ENCODE measurements at places on chromosomes 16 and 17. TPM values are rescaled to one million over a fixed set of nuclear protein-coding genes. Genes with fewer than 3 reads are reported as not detected.
A peak's percentile ranks its signal among the peaks of the same experiment; 100 is the strongest.

The GPR179 gene
- total RNA-seq = not detected

The PRSS8 gene
- total RNA-seq = not detected

The KSR1 gene
- 70.4 TPM for total RNA-seq

The GAS2L2 gene
- not detected for total RNA-seq

The CRHR1 gene
- total RNA-seq = not detected

The SPATA22 gene
- 0.67 TPM for total RNA-seq

The CYGB gene
- total RNA-seq = not detected

The SMARCD2 gene
- total RNA-seq = 137 TPM

The PIPOX gene
- 1.6 TPM for total RNA-seq

DNA sequence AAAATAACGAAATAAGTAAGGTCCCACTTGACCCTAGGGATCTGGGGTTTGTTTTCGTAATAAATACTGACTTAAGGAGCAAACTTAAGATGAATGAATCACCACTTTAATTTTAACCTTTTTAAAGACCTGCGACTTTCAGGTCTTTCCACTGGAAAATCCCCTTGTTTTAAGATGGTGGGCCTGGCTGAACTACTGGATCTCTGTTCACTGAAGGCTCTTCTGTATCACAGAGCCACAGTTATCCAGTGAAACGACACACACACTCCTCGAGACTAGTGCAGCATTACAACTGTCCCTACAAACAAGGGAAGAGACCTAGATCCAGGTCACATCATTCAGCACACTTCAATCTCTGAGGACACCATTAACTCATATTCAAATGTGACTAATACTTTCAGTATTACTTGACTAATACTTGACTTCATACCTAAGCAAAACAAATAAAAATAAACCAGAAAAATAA, 299.0 kb downstream of the CEP112 start:
- DNase-seq = no peak
- no peaks in the 10 kb centered on the region for H3K4me1 ChIP-seq
- H3K27me3 ChIP-seq = peaks cover 3% of the 10 kb centered on the region

GRCh38 chr17:44354582-44355561, 8.8 kb downstream of the FAM171A2 start:
- peak; percentile 72 for DNase-seq
- H3K4me3 ChIP-seq = peak overlapping the region; percentile 52
- H3K27ac ChIP-seq = no peak overlapping the region
- H3K36me3 ChIP-seq = peaks cover 5% of the 10 kb centered on the region

- peak overlapping the region; percentile 91 for H3K27ac ChIP-seq
- H3K27me3 ChIP-seq = no peaks in the 10 kb centered on the region
- peak overlapping the region; percentile 90 for H3K4me3 ChIP-seq
- DNase-seq = peak; percentile 64
Measured at GRCh38 chr17:8151641-8152111, 528 bp downstream of the PER1 start.

DNA sequence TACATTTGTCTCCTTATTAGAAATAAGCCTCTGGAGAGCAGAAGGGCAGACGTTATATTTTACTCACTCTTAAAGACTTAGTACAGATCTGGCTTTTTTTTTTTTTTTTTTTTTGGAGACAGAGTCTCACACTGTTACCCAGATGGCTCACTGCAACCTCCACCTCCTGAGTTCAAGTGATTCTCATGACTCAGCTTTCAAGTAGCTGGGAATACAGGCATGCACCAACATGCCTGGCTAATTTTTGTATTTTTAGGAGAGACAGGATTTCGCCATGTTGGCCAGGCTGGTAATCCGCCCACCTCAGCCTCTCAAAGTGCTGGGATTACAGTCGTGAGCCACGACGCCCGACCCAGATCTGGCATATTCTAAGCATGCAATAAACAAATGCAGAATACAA, 36.4 kb upstream of the TMEM97 start:
- H3K36me3 ChIP-seq = peaks cover 3% of the 10 kb centered on the region
- no peak for DNase-seq
- H3K27me3 ChIP-seq = peaks cover 52% of the 10 kb centered on the region
- no peak overlapping the region for H3K27ac ChIP-seq

DNA sequence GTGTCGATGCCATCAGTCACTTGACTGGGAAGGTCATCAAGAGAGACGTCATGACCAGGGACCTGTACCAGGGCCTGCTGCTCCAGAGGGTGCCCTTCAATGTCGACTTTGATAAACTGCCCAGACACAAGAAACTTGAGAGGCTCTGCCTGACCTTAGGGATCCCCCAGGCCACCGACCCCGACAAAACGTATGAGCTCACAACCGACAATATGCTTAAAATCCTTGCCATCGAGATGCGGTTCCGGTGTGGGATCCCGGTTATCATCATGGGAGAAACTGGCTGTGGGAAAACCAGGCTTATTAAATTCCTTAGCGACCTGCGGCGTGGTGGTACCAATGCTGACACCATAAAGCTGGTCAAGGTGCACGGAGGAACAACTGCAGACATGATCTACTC, 69.6 kb upstream of the ENDOV start:
- peaks cover 88% of the 10 kb centered on the region for H3K36me3 ChIP-seq
- H3K4me1 ChIP-seq = peaks cover 17% of the 10 kb centered on the region
- no peaks in the 10 kb centered on the region for H3K27me3 ChIP-seq
- DNase-seq = no peak

GRCh38 chr17:59859444-59860025, 33.2 kb downstream of the TUBD1 start:
- no peak for DNase-seq
- H3K4me3 ChIP-seq = no peak overlapping the region
- peaks cover 20% of the 10 kb centered on the region for H3K4me1 ChIP-seq
- H3K36me3 ChIP-seq = peaks cover 15% of the 10 kb centered on the region

GRCh38 chr16:27526180-27526579, 23.5 kb downstream of the GTF3C1 start:
- peaks cover 1% of the 10 kb centered on the region for H3K4me1 ChIP-seq
- H3K4me3 ChIP-seq = no peak overlapping the region
- no peak for DNase-seq
- no peak overlapping the region for H3K27ac ChIP-seq

DNA sequence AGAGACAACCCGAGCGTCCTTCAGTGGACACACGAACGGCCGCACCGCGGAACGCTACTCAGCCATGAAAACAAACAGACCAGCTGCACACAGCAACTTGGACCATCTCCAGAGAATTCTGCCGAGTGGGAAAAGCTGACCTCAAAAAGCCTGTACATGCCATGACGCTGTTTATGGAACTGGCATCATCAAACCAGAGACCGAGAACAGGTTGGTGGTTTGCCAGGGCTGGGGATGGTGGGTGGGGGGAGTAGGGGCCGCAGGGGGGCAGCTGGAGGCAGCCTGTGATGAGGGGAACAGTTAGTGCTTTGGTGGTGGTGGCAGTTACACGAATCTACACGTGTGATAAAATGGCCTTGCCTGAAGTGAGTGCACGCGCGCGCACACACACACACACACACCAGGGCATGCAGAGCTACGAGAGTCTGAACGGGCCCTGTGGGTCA, 169.8 kb downstream of the LAT start:
- H3K27ac ChIP-seq = no peak overlapping the region
- no peak overlapping the region for H3K4me3 ChIP-seq
- peaks cover 9% of the 10 kb centered on the region for H3K36me3 ChIP-seq
- no peak for DNase-seq
- peaks cover 14% of the 10 kb centered on the region for H3K4me1 ChIP-seq

DNA sequence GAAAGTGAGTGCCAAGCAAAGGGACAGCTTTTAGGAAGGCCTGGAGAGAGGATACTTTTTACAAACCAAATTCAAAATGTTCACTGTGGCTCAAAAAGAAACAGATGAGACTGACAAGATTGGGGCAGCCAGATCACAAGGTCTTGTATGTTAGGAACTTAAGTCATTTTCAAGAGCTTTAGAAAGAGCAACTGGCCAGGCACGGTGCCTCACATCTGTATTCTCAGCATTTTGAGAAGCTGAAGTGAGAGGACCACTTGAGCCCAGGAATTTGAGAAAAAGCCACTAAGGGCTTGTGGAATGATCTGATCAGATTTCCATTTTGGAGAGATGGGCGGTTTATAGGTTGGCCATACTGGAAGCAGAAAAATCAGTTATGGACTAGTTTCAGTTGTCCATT, 17.2 kb downstream of the SPAG9 start:
- peaks cover 10% of the 10 kb centered on the region for H3K36me3 ChIP-seq
- H3K27ac ChIP-seq = no peak overlapping the region
- no peak overlapping the region for H3K4me3 ChIP-seq
- H3K27me3 ChIP-seq = no peaks in the 10 kb centered on the region
- DNase-seq = peak; percentile 33

- no peak overlapping the region for H3K4me3 ChIP-seq
- H3K4me1 ChIP-seq = no peaks in the 10 kb centered on the region
- H3K27ac ChIP-seq = no peak overlapping the region
- H3K36me3 ChIP-seq = no peaks in the 10 kb centered on the region
Measured at GRCh38 chr16:65744401-65744800, 622.1 kb upstream of the CDH5 start.

GRCh38 chr17:35243561-35244340, 879 bp downstream of the SLFN5 start:
- no peaks in the 10 kb centered on the region for H3K27me3 ChIP-seq
- peaks cover 63% of the 10 kb centered on the region for H3K4me1 ChIP-seq
- peak; percentile 86 for DNase-seq
- peak overlapping the region; percentile 99 for H3K27ac ChIP-seq
- H3K4me3 ChIP-seq = peak overlapping the region; percentile 100

GRCh38 chr16:74726716-74727115, 26.1 kb upstream of the MLKL start:
- H3K4me3 ChIP-seq = no peak overlapping the region
- H3K4me1 ChIP-seq = peaks cover 11% of the 10 kb centered on the region
- peak; percentile 45 for DNase-seq
- H3K27me3 ChIP-seq = peaks cover 3% of the 10 kb centered on the region
- H3K36me3 ChIP-seq = peaks cover 2% of the 10 kb centered on the region

- no peaks in the 10 kb centered on the region for H3K36me3 ChIP-seq
- peak overlapping the region; percentile 77 for H3K4me3 ChIP-seq
Measured at GRCh38 chr17:7717756-7718350, 309 bp downstream of the DNAH2 start.

- peaks cover 14% of the 10 kb centered on the region for H3K36me3 ChIP-seq
- peaks cover 36% of the 10 kb centered on the region for H3K4me1 ChIP-seq
- no peak for DNase-seq
- H3K4me3 ChIP-seq = peak overlapping the region; percentile 21
- H3K27ac ChIP-seq = peak overlapping the region; percentile 52
- no peaks in the 10 kb centered on the region for H3K27me3 ChIP-seq
Measured at GRCh38 chr16:50166511-50167500, 13.7 kb downstream of the TENT4B start.

- no peak overlapping the region for H3K27ac ChIP-seq
- no peaks in the 10 kb centered on the region for H3K27me3 ChIP-seq
- peaks cover 37% of the 10 kb centered on the region for H3K4me1 ChIP-seq
- no peak overlapping the region for H3K4me3 ChIP-seq
- peaks cover 77% of the 10 kb centered on the region for H3K36me3 ChIP-seq
- DNase-seq = no peak
Measured at GRCh38 chr16:48592839-48593429, 17.0 kb downstream of the N4BP1 start.

GRCh38 chr17:36727577-36727976, 126.2 kb downstream of the MRM1 start:
- H3K4me3 ChIP-seq = no peak overlapping the region
- DNase-seq = no peak
- H3K4me1 ChIP-seq = peaks cover 42% of the 10 kb centered on the region
- H3K27me3 ChIP-seq = peaks cover 24% of the 10 kb centered on the region

GRCh38 chr17:2076087-2076984, 21.4 kb downstream of the HIC1 start:
- peaks cover 52% of the 10 kb centered on the region for H3K4me1 ChIP-seq
- no peak for DNase-seq
- H3K36me3 ChIP-seq = peaks cover 39% of the 10 kb centered on the region
- H3K27ac ChIP-seq = no peak overlapping the region

GRCh38 chr17:65130832-65131231, 6.3 kb upstream of the RGS9 start:
- peaks cover 23% of the 10 kb centered on the region for H3K27me3 ChIP-seq
- no peak overlapping the region for H3K4me3 ChIP-seq
- no peak overlapping the region for H3K27ac ChIP-seq
- H3K36me3 ChIP-seq = no peaks in the 10 kb centered on the region
- peaks cover 14% of the 10 kb centered on the region for H3K4me1 ChIP-seq

- H3K27me3 ChIP-seq = no peaks in the 10 kb centered on the region
- peak; percentile 89 for DNase-seq
- H3K36me3 ChIP-seq = peaks cover 32% of the 10 kb centered on the region
- peak overlapping the region; percentile 96 for H3K4me3 ChIP-seq
- H3K27ac ChIP-seq = peak overlapping the region; percentile 97
Measured at GRCh38 chr16:30651124-30652004, 604 bp downstream of the PRR14 start.

GRCh38 chr17:68734187-68734900, 133.2 kb upstream of the FAM20A start:
- no peak overlapping the region for H3K4me3 ChIP-seq
- H3K4me1 ChIP-seq = no peaks in the 10 kb centered on the region
- H3K27ac ChIP-seq = no peak overlapping the region
- DNase-seq = no peak
- no peaks in the 10 kb centered on the region for H3K36me3 ChIP-seq

GRCh38 chr16:22308824-22309520, 11.8 kb downstream of the POLR3E start:
- no peak for DNase-seq
- peaks cover 3% of the 10 kb centered on the region for H3K4me1 ChIP-seq
- H3K27me3 ChIP-seq = no peaks in the 10 kb centered on the region

DNA sequence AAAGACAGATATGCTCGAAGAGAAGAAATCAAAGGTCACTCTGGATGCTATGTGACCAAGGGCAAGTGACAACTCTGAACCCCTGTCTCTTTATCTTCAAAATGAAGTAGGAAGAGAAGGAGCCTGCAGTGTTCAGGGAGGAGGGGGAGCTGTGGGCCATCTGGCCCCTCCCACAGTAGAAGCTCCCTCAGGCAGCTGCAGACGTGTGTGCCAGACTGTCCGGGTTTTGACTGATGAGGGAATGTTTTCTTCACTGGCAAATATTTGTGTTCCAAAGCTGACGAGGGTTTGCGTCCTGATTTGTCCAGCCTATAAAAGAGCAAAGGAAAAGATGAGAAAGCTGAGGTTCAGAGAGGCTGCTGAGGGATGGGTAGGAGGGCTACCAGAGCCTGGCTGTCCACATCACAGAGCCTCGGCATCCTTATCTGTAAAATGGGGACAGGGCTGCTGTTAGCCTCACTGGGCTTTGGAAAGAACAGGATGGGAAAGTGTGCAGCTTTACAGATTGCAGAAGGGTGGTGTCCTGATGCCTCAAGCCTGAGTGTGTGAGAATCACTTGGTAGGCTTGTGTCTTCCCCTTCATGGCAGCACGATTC, 1.8 kb upstream of the GINS2 start:
- peaks cover 17% of the 10 kb centered on the region for H3K27me3 ChIP-seq
- DNase-seq = no peak
- H3K27ac ChIP-seq = no peak overlapping the region
- peaks cover 16% of the 10 kb centered on the region for H3K4me1 ChIP-seq
- H3K4me3 ChIP-seq = no peak overlapping the region
